ENCODE measurements at places on chromosomes 3 and 15.
A peak's percentile ranks its signal among the peaks of the same experiment; 100 is the strongest.

- DNase-seq: no peak
Observed at GRCh38 chr3:157311633-157312375, 124.8 kb upstream of the PTX3 start.

GRCh38 chr3:84806958-84807357 is 151.8 kb upstream of the CADM2 start:
- DNase-seq: no peak

GRCh38 chr3:47762233-47762632 is 19.5 kb downstream of the SMARCC1 start:
- DNase-seq: peak; percentile 26

DNA sequence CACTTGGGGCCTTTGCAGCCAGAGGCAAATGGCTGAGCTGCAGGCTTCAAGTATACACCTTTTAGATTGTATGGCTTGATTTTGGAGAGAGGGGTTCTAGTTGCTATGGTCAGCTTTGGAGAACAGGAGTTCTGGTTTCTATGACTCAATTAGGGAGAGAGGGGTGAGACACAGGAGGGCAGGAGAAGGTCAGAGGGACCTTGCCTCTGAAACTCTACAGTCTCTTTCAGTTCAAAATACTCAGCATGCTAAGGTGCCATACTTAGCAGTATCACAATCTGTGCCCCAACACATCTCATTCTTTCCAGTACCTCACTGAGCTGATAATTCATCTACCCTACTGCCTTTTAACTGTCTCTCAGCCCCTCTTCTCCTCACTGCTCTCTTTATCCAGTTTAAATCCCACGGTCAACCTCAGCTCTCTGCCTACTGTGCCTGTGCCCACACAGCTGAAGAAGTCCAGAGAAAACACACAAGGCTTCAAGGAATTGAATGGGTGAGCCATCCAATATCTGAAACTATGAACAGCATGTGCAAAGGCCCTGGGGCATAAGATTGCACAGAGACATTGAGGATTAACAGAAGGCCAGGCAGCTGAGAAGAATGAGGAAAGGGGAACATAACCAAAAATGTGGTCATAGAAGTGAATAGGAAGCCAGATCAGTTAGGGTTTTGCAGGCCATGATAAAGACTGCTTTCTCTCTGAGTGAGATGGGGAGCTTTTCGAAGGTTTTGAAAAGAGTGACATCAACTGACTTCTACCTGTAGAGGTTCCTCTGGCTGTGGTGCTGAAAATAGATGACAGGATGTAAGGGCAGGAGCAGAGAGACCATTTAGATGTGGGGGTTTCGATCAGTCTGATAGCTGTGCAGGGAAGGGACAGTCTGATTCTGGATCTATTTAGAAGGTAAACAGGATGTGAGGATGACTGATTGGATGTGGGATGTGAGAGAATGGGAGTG is 54.5 kb upstream of the C3orf80 start:
- no peak for DNase-seq

- DNase-seq: no peak
Observed at GRCh38 chr3:4732925-4733324, 239.8 kb downstream of the ITPR1 start.

DNA sequence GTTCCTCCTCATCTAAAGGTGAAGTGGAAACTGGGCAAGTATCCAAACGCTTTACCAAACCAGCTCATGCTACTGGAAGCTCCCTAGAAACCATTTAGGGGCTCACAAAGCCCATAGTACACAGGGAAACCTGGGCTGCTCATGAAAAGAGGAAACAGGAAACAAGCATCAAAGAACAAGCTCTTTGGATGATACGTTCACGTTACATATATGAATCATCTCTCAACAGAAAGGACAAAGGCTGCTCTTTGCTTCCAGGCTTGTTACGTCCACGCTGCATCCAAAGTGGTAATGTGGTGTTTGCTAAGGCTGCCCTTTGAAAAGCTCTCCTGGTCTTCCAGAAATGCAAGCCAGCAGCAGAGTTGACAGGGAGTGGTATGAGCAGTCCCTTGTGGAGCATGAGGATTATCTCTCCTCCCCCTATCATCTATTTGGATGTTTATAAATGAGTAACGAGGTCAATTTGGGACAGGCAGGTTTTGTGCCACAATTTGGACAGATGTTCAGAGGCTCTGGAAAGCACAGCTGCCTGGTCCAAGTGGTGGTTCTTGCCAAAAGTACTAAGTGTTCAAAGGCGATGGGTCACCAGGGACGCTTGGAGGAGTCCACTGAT is 98.0 kb upstream of the RORA start:
- DNase-seq: no peak

GRCh38 chr3:105483476-105483875 is 116.8 kb downstream of the ALCAM start:
- DNase-seq: no peak

DNA sequence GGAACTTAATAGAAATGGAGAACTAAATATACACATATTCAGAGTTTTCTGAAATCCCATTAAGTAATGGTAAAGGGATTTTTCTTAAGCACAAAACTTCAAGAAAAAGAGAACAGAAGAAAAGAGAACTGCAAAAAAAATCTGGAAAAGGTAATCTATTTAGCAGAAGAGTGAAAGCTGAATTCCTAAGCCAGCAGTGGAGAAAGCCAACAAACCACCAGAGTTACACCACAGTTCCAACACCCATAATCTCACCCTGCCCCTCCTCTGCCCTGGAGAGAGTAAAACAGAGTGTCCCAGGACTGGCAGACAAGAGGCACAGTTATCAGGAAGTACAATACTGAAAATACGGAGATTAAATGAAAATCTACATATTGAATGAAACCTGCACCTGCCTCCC is 29.4 kb downstream of the TP53BP1 start:
- DNase-seq: no peak

GRCh38 chr15:90808517-90809235 is 59.7 kb upstream of the FURIN start:
- DNase-seq: no peak

DNA sequence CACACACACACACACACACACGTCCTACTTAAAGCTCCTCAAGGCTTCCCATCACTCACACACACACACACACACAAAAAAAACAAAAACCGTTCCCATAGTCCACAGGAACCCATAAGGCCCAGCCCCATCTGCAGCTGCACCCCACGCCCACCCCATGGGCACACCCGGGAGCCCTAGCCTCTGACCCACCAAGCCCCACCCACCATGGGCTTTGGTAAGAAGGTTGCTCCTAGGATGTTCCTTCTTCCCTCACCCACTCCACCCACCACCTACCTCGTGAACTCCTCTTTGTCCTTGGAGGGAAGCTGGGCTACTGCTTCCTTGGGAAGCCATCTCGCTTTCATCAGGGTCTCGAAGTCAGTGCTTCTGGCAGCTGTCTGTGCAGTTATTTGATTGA is 115.1 kb downstream of the TPRA1 start:
- DNase-seq: no peak

- DNase-seq: no peak
Observed at GRCh38 chr3:134802428-134803050, 7.5 kb downstream of the EPHB1 start.

- DNase-seq: no peak
Observed at GRCh38 chr3:115363071-115363470, 216.0 kb upstream of the ZBTB20 start.

- DNase-seq: no peak
Observed at GRCh38 chr3:31541089-31541488, 8.4 kb downstream of the STT3B start.

- no peak for DNase-seq
Observed at GRCh38 chr3:138395865-138396751, 38.3 kb upstream of the ESYT3 start.

DNA sequence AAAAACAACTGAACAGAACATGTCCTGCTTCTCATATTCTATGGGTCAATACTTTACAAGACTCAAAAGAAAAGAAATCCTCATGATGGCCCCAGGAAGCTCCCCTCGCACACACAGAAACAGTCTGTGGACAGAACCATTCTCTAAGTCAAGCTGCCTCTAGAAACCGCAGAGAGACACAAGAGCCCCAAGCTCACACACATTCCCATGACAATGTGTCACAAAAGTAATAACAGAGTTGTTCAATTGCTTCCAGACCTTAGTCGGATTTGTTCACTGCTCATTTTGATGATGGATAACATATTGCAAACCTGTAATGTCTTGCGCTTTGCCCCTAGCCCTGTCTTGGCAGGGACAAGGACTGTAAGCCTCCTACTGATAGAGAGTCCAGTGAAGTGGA is 60.9 kb downstream of the UMPS start:
- DNase-seq: no peak

DNA sequence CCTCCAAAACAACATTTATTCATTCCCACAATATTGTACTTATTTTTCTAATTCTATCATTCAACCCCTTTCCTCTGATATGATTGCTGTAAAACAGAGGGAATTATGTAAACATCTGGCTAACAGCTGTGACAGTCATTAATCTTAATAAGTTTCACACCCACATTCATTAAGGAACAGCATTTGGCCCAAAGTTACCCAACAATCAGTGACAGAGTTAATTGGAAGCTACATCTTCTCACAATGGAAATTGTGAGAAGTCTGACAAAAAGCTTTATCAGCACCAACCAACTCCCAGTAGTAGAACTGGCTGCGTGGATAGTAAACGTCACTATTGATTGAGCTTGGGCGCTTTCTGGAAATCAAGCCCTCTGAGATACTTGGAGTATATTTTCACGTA is 165.8 kb upstream of the SLC24A5 start:
- DNase-seq: no peak

- DNase-seq: no peak
Observed at GRCh38 chr3:158631981-158632380, 12.3 kb upstream of the GFM1 start.

- no peak for DNase-seq
Observed at GRCh38 chr3:38986901-38987300, 64.8 kb downstream of the SCN11A start.

DNA sequence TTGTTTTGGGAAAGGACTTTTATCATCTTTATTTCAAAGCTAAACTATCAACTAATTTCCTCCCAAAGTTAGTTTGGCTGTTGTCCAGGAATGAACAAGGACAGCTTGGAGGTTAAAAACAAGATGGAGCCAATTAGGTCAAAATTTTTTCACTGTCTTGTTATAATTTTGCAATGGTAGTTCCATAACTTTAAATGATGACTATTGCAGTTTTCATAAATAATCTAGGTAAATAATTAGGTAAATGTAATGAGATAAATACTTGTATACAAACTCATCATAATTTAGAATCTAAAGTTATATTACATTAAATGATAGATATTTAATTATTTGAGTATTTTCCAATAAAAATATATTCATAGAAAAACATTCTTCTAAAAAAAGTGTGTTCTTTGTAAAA is 68.3 kb upstream of the DAZL start:
- DNase-seq: no peak

DNA sequence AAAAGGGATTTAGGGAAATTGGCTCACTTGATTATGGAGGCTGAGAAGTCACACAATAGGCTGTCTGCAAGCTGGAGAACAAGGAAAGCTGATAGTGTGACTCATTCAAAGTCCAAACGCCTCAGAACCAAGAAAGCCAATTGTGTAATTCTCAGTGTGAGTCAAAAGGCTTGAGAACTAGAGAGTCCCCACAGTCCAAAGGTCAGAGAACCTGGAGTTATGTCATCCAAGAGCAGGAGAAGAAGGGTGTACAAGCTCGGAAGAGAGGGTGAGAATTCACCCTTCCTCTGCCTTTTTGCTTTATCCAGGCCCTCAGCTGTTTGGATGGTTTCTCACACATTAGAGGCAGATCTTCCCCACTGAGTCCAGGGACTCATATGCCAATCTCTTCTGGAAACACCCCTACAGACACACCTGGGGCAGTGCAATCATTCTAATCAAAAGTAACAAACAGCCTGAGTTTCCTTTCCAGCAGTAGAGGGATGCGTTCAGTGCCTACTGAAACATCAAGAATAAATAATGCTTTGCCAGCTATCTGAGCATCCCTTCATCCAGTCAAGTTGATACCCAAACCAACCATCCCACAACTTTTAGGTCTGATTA is 271.5 kb downstream of the SATB1 start:
- no peak for DNase-seq

DNA sequence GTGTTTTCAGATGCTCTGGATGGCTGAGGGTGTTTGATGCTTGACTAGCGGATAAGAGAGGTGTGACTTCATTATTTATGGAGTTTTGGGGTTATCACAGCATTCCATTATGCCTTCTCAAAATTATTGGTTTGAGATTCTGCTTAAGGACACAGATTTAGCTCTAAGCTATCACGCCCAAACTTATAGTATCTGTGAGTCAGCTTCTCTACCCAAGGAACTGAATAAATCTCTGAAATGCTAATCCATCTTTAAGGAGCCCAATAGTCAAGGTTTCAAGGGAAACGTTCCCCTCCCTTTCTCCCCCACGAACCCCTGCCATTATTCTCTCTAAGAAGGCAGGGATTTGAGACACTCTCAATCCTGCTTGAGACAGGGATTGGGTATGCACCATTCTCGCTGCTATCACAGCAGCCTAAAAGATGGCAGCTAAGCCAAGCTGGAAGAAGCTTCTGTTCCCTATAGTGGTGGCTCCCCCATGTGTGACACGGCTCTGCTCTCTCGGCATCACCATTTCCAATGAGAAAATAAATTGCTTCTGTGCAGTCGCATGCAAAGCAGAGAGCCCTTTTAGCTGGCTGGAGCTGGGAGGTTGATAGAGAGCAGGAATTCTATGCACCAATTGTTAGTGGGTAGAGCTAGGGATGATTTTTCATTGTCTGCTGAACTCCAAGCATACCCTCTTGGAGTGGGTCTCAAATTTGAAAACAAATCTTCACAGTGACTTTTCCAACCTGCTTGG is 151.1 kb downstream of the IL20RB start:
- DNase-seq: no peak

DNA sequence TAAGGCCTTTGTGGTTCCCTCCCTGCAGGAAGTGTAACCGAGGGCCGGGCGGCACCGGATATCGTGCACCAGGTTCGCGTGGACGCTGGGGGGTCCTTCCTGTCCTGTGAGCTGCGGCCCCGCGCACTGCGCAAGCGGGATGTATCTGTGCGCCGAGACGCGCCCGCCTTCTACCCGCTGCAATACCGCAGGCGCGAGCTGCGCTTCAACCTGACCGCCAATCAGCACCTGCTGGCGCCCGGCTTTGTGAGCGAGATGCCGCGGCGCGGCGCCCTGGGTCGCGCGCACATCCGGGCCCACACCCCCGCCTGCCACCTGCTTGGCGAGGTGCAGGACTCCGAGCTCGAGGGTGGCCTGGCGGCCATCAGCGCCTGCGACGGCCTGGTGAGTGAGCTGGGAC is 35.9 kb downstream of the SAXO2 start:
- DNase-seq: peak; percentile 14

DNA sequence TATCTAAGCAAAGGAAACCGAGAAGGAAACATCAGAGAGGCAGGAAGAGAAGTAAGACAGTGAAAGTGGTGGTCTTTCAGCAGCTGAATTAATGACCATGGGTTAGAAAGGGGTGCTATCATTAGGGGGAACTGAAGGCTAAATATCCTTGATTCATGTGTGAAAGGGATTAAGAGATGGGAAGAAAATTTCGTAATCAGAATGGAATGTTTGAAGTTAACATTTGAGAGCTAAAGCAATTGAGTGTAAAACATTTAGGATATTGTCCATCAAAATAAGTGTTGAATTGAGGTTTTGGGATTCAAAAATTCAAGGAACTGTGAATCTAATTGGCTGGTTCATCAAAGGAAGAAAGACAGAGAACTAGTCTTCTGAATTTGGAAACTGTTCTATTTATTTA is 4.1 kb upstream of the ECT2 start:
- no peak for DNase-seq

GRCh38 chr15:67144609-67145311 is 79.4 kb downstream of the SMAD3 start:
- DNase-seq: no peak

GRCh38 chr15:74856537-74856936 is 13.6 kb upstream of the ULK3 start:
- no peak for DNase-seq

All from hematopoietic multipotent progenitor cell treated with erythropoietin and hydrocortisone succinate and interleukin-3 and kit ligand, for 8 days (in vitro differentiated cells).